H54 (cell line): ENCODE measurements at places on chromosomes 1 and 21.

- DNase-seq: peak; percentile 11
These were observed 389.9 kb downstream of the SMYD3 start for GRCh38 chr1:246117066-246117791.

GRCh38 chr1:62746086-62746808 is 37.7 kb upstream of the ATG4C start:
- peak; percentile 30 for DNase-seq

GRCh38 chr1:204947338-204947737 is 76.7 kb downstream of the NFASC start:
- DNase-seq: no peak

GRCh38 chr1:180386745-180387367 is 115.5 kb downstream of the ACBD6 start:
- no peak for DNase-seq

DNA sequence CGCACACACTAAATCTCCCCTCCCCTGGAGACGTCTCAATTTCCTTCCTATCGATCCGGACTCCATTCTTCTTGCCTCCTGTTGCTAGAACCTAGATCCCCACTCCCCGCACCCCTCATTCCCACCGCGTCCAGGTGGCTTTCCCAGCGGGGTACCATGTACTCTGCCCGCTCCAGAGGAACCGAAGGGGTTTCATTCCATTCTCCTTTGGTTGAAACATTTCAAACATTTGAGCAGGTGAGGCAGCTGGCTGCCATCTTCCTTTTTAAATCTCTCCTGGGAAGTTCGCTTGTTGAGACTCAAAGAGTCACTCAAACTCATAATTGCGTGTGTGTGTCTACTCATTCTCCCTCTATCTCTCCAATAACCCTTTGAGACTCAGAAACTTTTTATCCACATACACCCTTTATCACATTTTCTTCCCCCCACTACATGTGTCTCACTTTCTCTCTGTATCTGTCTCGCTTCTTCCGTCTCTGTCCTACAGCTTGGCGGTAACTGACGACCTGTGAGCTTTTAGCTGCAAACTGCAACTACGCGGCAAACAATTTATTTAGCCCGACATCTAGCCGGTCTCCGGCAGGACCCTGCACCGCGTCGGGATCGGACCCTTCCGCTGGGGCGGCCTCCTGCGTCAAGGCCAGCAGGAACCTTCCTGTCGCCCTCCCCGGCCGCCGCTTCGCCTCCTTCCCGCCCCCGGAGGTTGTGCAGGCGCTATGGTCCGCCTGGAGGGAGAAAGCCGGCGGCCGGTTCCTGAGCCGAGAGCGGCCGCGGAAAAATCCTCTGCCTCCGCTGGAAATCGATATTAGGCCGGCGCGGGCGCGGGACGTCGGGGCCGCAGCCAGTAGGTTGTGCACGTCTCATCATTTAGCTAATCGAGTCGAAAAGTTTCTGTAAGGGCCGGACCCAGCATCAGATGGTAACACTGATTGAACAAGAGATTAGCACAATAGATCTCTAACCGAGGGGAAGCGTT is 3.0 kb upstream of the FOXD3 start:
- DNase-seq: no peak

- DNase-seq: no peak
These were observed 71.4 kb downstream of the SYT6 start for GRCh38 chr1:114082304-114082630.

- no peak for DNase-seq
These were observed 9.7 kb downstream of the DNASE2B start for GRCh38 chr1:84407958-84408422.

DNA sequence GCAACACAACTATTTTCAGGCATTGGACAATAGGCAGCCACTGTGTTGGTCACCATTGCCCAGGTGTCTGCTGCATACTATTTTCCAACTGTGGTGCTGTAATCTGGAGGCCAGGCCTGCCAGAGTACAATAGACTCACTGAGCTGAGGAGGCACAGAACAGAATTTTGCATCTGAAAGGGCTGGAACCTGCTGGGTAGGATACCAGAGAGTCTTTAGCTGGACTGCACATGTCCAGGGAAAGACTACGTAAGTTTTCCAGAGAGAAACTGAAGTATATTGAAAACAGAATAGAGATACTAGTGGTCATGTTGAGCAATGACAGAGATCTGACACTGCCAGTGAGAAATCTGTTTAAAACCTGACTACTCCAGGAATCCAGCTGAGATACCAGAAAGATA is 200.8 kb downstream of the RASAL2 start:
- no peak for DNase-seq

DNA sequence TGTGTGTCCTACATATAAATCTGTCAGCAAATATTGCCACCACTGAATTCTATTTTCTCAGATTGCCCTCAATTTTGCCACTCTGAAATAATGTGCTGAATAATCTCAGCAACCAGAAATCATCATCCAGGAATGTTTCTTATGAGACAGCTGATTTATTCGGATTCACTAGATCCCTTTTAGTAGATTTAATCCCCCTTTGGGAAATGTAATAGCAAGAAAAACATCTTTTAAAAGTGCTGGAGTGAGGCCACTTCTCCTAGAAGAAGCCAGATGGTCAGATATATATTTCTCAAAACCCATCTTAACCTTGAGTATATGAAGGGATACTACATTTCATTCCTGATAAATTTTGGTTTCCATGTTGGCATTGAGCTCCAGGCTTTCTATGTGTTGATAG is 327.7 kb downstream of the SMYD3 start:
- DNase-seq: no peak

- no peak for DNase-seq
These were observed 962.2 kb downstream of the ADGRL2 start for GRCh38 chr1:82762829-82763532.

DNA sequence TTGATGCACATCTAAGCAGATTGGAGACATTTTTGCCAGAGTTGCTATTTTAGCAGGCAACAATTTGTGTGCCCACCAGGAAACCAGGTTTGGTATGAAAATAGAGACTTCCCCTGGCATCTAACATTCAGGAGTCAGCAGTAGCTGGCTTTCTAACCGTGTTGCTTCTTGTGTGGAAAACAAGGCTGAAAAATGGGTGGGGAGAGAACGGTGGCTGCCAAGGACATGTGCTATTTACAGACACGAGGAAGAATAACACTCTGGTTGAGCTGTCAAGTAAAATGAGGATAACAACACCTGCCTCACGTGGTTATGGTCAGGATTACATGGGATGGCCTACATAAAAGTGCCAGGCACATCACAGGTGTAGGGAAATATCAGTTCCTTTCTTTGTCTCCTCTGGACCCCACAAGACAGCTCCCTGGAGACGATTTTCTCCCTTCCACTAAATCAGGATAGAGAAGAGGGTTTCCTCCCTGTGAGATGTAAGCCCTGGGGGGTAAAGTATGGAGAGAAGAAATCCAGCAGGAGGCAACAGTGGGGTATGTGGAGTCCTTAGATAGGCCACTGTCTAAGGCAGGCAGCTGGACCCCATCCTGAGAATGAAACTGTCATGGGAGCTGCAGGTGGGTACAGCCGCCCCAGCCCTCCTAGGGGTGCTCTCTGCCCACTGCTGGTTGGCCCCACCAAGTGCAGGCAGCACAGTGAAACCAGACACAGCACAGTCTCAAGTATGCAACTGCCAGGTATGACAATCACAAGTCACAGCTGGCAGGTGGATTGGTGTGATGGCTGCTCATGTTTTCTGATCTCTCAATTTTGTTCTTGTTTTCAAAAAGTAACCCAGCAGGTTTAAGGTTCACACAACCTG is 80.3 kb downstream of the TENT5C start:
- no peak for DNase-seq

- DNase-seq: no peak
These were observed 82.7 kb downstream of the CAMTA1 start for GRCh38 chr1:6867729-6868659.

DNA sequence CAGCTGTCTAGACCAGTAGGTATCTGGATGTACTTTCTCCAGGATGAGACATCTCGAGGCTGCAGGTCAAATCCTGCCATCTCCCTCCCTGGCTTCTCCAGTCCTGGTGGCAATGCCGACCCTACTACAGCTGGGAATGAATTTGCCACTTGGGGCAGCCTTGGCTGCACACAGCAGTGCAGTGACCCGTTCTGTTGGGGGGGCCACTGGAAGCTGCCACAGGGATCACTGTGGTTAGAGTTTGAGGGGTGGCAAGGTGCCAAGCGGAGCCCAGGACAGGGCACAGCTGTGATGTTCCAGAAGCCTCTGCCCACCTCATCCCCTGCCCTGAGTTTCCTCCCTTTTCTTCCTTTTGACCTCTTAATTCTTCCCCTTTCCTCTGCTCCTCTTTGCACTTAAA is 17.1 kb downstream of the COL6A2 start:
- no peak for DNase-seq

DNA sequence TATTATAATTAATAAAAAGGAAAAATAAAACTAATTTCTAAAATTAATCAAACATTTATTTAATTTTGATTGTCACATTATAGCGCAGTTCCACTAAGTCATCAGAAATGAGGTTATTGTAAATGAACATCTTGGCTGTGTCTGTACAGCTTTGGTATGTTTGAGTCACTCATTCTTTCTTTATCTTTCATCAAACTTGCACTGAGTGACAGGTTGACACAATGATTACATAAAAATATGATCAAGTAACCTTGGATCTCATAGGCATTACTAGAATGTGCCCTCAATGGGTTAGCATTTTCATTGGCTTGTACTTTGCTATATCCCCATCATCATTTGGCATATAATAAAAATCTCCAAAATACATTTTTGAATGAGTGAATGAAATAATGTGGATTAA is 1353.2 kb upstream of the ADGRL2 start:
- no peak for DNase-seq

GRCh38 chr1:200452850-200453552 is 43.2 kb upstream of the ZNF281 start:
- DNase-seq: no peak

DNA sequence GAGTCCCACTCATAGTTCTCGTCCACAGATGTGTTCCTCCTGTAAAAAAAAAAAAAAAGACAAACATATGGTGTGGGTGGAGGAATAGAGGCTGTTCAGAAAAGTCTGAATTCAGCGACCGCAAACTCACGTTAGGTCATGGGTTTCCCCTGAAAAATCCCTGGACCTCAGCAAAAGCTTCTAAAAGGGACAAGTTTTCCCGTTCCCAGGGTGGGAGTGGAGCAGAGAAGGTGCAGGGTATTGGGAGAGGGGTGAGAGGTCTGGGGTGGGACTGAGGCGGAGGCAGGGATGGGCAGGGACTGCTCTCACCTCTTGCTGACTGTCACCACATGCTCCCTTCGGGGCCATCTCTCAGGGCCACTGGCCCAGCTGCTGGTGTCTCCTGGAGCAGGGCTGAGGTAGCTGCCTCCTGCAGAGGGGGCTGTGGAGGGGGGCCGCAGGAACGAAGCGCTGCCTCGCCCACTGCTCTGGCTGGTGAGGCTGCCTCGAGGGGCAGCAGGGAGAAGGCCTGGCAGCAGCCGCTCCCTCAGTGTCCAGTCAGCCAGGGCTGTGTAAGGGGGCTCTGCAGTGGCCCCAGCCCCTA is 2.6 kb upstream of the TAGLN2 start:
- DNase-seq: no peak

- DNase-seq: no peak
These were observed 72.3 kb upstream of the PTBP2 start for GRCh38 chr1:96649301-96649700.

GRCh38 chr1:173414136-173414535 is 63.0 kb upstream of the PRDX6 start:
- DNase-seq: no peak

DNA sequence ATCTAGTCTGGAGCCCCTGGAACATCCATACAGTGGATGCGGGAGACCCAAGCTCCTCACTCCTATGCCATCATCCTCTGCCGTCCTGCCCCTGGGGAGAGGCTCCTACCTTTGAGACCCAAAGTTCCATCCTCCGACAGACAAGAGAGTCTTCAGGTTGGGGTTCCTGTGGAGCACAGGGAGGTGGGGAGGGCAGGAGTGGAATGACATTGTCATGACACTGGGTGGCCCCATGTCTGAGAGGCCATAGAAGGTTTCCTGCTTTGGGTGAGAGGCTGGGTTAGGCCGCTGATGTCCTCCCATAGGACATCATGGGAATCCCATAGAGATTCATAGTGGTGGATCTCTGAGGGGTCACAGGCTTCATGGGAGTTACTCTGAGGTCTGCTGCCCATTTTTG is 2.0 kb downstream of the CHI3L1 start:
- no peak for DNase-seq

GRCh38 chr21:46567348-46567747 is 37.5 kb downstream of the S100B start:
- no peak for DNase-seq

- DNase-seq: no peak
These were observed 78.7 kb downstream of the DHRS3 start for GRCh38 chr1:12539320-12539704.

DNA sequence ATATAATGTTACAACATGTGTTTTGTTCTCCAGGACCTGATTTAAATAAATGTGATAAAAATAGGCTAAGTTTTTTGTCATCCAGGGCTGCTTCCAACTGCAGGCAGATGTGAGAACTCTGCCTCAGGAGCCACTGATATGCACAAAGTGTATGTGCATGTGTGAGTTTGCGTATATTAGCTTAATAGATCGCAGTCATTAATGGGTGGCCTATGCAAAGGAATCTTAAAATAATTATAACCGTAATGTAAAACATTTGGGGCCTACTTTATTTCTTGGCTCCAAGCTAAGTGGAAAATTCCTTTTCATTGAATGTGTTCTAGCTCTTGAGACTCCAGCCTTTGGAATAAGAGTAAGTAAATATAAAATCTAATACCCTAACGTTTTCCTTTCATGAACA is 16.8 kb downstream of the DHX9 start:
- no peak for DNase-seq

DNA sequence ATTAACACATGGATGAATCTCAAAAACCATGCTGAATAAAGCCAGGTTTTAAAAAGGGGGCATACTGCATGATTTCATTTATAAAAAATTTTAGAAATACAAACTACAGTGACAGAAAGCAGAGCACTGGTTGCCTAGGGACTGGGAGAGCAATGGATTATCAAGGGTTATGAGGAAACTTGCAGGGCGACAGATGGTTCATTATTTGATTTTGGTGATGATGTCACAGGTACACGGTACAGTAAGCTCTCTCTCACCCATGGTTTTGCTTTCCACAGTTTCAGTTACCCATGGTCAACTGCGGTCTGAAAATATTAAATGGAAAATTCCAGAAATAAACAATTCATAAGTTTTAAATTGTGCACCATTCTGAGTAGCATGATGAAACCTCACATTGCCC is 14.1 kb downstream of the VAMP4 start:
- DNase-seq: no peak

- peak; percentile 75 for DNase-seq
These were observed 41.5 kb downstream of the UBE4B start for GRCh38 chr1:10074059-10074851.

- no peak for DNase-seq
These were observed 139.5 kb downstream of the GRIK3 start for GRCh38 chr1:36894824-36895223.

- no peak for DNase-seq
These were observed 84.2 kb downstream of the ABCA4 start for GRCh38 chr1:94036730-94037129.

- DNase-seq: no peak
These were observed 70.8 kb upstream of the COA6 start for GRCh38 chr1:234302354-234302962.

DNA sequence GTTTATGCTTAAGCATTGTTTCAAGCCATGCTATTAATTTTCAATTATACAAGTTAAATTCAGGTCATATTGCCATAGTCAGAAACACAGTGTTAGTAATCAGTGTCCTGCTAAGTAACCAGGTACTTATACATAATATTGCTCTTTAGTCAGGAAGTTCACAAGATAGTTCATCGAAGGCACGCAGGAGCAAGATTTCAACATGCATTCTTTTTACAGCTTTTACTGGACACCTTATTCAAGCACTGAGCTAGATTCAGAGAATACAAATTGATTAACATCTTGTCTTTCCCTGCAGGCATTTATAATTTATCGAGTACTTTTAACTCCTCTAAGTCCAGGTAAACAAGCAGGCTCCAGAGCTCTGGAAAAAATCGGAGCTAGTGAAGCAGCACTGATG is 202.3 kb upstream of the BRINP3 start:
- DNase-seq: no peak
